Ammon's horn (tissue), 1 donor: ENCODE measurements at places on chromosomes 5 and 9.

DNA sequence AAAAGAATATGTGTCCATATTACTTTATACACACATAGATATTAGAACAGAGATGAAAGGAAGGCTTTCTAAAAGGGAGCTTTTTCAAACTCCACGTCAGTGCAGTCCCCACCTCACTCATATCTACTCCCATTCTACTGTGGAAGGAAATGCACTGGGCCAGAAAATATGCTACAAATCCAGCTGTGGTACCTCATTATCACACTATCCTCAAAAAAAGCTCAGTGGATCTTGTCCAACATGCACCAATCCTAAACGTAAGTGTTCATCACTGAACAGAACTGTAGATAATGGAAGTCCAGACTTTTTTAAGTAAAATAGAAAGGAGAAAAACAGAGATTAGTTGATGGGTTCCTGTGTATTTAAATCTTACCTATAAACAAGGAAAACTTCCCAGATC, 27.9 kb downstream of the TRPM6 start:
- no peak for DNase-seq

GRCh38 chr5:149188383-149188782, 47.1 kb downstream of the ABLIM3 start:
- no peak for DNase-seq

GRCh38 chr9:35757892-35758275, 3.8 kb upstream of the MSMP start:
- no peak for DNase-seq

- no peak for DNase-seq
Observed at GRCh38 chr9:98883276-98883675, 60.4 kb upstream of the COL15A1 start.

DNA sequence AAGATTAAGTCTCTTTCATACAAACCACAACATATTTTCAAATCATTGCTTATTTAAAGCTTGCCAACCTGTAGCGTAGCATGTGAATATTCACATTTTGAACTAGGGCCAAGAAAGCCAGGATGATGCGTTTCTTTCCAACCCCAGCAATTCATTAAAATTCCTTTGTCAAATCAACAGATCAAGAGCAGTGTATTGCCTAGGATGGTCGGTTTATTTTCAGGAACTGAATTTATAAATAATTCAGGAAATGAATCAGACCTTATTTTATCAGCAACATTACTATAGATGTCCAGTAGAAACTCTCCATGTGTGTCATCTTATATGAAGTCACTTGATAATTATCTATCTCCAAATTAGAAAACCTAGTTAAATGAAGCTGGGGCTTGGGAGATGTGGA, 13.2 kb upstream of the AUH start:
- no peak for DNase-seq

DNA sequence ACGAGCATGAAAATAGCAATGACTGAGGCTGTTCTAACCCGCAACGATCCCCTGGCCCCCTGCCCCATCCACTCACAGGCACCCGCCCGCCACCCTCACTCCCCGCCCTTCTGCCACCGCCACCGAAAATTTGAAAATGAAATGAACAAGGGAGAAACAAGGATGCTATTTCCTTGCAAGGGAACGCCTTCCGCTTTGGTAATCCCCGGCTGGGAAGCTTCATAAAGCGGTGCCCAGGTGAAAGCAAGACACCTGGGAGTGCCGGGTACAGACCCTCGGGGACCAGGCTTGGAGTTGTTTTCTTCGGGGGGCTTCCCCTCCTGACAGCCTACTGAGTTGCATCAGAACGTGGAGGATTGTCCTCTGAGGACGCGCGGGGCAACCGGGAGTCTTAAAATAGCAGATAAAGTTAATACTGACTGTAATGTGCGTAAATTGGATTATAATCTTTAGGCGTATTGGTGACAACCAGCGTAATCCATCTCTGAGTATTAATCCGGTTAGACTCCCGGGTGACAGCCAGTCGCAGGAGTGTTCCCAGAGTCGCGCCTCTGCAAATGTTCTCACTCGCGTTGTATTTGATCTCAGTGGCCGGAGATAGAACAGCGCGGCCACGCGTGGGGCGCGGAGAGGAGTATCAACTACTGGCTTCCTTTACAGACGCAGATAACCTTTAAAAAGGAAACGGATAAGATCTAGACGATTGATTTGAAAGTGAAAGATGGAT, 885 bp upstream of the MLLT3 start:
- DNase-seq: peak; percentile 53

DNA sequence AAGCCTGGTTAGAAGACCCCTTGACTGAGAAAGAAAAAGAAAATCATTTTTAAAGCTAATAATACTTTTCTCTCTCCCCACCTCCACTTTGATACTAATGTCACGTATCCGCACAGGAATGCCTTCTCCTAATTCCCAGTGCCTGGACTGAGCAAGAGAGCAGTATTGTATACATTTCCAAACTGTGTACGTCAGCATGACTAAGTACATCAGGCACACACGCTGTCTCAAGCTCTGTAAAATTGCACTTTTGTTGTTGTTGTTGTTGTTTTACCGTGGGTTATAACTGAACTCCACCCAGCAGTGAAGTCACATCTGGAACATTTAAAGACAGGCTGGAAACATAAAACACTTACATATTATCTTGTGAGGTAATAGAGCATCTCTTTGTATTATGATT, 407.6 kb downstream of the DNAH5 start:
- no peak for DNase-seq
